ENCODE measurements at places on chromosomes 7 and 10. TPM values are rescaled to one million over a fixed set of nuclear protein-coding genes. Genes with fewer than 3 reads are reported as not detected.

GRCh38 chr7:51045319-51046102 lies 262.8 kb upstream of the GRB10 start:
- DNase-seq = no peak

Gene INHBA
- total RNA-seq = not detected

DNA sequence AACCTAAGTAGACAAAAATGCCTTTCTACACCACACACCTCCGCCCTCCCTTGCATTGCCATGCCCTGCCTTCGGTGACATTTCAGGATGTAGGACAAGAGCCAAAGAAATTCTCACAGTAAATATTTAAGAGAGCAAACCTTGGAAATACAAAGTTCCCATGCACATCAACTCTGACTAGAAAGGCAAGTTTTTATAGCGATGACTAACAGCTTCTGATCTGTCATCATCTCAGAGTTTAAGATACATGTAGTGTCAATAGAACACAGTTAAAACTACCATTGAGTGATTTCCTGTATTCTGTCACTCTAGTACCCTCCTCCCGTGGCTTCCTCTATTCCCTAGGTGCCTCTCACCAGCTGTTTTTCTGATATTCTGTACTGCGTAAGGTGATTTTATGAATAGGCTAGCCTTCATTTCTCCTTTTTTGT lies 20.7 kb downstream of the SLC16A9 start:
- no peak for DNase-seq

- no peak for DNase-seq
These were observed 47.1 kb downstream of the PAPSS2 start for GRCh38 chr10:87706731-87707130.

- no peak for DNase-seq
These were observed 53.2 kb downstream of the A1CF start for GRCh38 chr10:50832171-50832751.

Gene TAS2R3
- 0.94 TPM for total RNA-seq

DNA sequence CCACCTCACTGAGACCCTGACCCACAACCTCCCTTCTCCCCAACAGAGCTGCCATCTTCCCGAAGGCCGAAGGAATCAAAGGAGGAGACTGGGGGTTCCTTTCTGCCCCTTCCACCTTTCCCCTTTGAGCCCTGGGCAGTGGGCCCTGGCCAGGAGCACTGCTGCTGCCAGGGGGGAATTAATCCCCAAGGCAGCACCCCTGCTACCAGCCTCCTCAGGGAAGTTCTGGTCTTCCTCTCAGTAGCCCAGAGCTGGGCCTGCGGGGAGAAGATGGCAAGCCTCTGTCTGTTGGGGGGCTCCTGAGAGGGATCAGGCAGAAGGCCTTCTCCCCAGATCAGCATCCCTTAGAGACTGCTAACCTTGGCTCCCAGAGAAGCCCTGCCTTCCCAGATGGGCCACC lies 25.5 kb downstream of the DPCD start:
- DNase-seq = no peak

Gene SPDYE6
- total RNA-seq = not detected

DNA sequence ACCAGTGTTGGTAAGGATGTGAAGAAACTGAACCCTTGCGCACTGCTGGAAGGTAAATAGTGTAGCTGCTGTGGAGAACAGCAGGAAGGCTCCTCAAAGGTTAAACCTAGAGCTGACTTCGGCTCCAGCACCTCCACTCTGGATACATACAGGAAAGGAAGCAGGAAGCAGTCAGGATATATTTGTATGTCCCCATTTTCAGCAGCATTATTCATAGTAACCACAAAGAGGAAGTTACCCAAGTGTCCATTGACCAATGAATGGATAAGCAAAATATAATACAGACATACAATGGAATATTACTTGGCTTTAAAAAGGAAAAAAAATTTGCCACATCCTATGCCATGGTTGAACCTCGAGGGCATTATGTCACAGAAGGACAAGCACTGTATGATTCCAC lies 15.0 kb downstream of the RET start:
- DNase-seq = no peak

- DNase-seq = no peak
These were observed 119.6 kb downstream of the CHN2 start for GRCh38 chr7:29314148-29314547.

Gene ITIH5
- not detected for total RNA-seq

Gene SLC16A9
- 1.3 TPM for total RNA-seq

DNA sequence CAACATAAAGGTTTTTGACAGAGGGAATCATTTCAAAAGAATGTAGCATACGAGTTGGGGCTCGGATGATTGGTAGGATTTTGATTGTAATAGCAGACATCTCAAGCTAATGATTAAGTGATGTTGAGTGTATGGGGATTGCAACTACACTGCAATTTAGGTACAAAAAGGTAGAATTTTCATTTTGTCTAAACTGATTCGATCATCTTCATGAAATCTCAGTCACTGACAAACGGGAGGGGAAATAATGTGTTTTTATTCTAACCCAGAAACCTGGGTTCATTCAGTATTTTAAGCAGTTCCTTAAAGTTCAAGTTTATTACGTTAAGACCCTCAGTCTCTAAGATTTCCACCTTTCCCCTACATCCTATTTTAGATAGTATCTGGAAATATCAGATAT lies 3.9 kb upstream of the PHYHIPL start:
- DNase-seq = no peak

DNA sequence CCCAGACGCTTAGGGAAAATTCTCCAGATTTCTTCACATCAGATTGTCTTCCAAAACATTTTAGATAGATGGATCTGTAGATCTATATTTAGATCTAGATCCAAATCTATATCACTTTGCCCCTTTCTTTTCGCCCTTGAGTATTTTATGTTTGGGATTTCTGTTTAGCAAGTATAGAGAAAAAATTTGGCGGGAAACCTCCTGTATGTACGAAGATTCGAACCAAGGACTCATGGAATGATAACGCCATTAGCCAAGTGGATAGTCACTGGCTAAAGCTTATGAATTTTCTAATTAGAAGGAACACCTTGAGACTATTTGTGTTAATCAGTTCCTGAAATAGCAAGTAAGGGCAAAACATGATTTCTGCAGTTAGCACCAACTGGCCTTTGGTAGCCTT lies 1.2 kb downstream of the THNSL1 start:
- DNase-seq = no peak

- peak; percentile 97 for DNase-seq
These were observed 47.7 kb upstream of the FGL2 start for GRCh38 chr7:77247206-77247850.

- DNase-seq = no peak
These were observed 65.8 kb upstream of the PRKAR2B start for GRCh38 chr7:106978425-106979420.

- DNase-seq = no peak
These were observed 7.8 kb upstream of the SRPK2 start for GRCh38 chr7:105396566-105396965.

GRCh38 chr10:24382979-24383663 lies 174.2 kb downstream of the KIAA1217 start:
- DNase-seq = no peak

Gene TRIM73
- 4.1 TPM for total RNA-seq

- DNase-seq = peak; percentile 56
These were observed 31.5 kb upstream of the NRP1 start for GRCh38 chr10:33365871-33366411.

DNA sequence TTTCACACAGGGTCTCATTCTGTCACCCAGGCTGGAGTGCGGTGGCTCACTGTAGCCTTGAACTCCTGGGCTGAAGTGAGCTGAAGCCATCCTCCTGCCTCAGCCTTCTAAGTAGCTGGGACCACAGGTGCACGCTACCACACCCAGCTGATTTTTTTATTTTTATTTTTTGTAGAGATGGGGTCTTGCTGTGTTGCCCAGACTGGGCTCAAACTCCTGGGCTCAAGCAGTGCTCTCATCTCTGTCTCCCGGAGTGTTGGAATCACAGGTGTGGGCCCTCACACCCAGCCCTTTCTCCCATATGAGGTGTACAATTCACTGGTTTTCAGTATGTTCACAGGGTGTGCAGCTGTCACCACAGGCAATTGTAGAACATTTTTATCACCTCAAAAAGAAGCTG lies 5.2 kb downstream of the INPP5A start:
- no peak for DNase-seq

Gene MASTL
- 43.6 TPM for total RNA-seq

GRCh38 chr10:73771722-73772280 lies 10.0 kb upstream of the CHCHD1 start:
- DNase-seq = peak; percentile 82

- no peak for DNase-seq
These were observed 1276.3 kb upstream of the AUTS2 start for GRCh38 chr7:68321776-68322496.

Gene LLCFC1
- total RNA-seq = not detected

Gene CDHR3
- 0.58 TPM for total RNA-seq

Gene CYP2E1
- total RNA-seq = 0.43 TPM

GRCh38 chr10:132591166-132591971 lies 53.8 kb downstream of the INPP5A start:
- no peak for DNase-seq
